ENCODE measurements at places on chromosomes 2 and 18. TPM values are rescaled to one million over a fixed set of nuclear protein-coding genes. Genes with fewer than 3 reads are reported as not detected.

The TUBA4B gene
- total RNA-seq, result 0.11 TPM

The CHRNG gene
- total RNA-seq, result not detected

The TUBB8B gene
- total RNA-seq, result not detected

The FSHR gene
- total RNA-seq, result not detected

The CCBE1 gene
- total RNA-seq, result 21.2 TPM

The OBSL1 gene
- 70.9 TPM for total RNA-seq

The MPP4 gene
- total RNA-seq, result 2.0 TPM

The SPATA3 gene
- not detected for total RNA-seq

The METTL5 gene
- 50.2 TPM for total RNA-seq

The MAP3K19 gene
- total RNA-seq, result not detected

The COBLL1 gene
- 14.5 TPM for total RNA-seq

The LTBP1 gene
- total RNA-seq, result 502 TPM

The TBR1 gene
- not detected for total RNA-seq

The COL5A2 gene
- total RNA-seq, result 440 TPM

The MAB21L4 gene
- under 0.01 TPM for total RNA-seq

The ANXA4 gene
- total RNA-seq, result 17.2 TPM

The TEKT4 gene
- total RNA-seq, result not detected

The TM4SF20 gene
- total RNA-seq, result not detected

The SERPINB3 gene
- not detected for total RNA-seq

The SRD5A2 gene
- not detected for total RNA-seq

The POMC gene
- total RNA-seq, result 1.1 TPM

The MTCL1 gene
- 18.8 TPM for total RNA-seq

The LAMA1 gene
- 67.1 TPM for total RNA-seq

The DSG1 gene
- not detected for total RNA-seq

The PAX8 gene
- total RNA-seq, result 0.12 TPM

The DSEL gene
- 69.8 TPM for total RNA-seq

The AQP4 gene
- total RNA-seq, result not detected

The SLC8A1 gene
- total RNA-seq, result 53.6 TPM

The TXNDC2 gene
- 0.22 TPM for total RNA-seq

The PUM2 gene
- total RNA-seq, result 56.6 TPM

The PNO1 gene
- 13.6 TPM for total RNA-seq

The ACMSD gene
- total RNA-seq, result not detected

The MC5R gene
- total RNA-seq, result not detected

The NAT8 gene
- not detected for total RNA-seq

The CHRNA1 gene
- total RNA-seq, result not detected

The NXPH2 gene
- not detected for total RNA-seq

The GALM gene
- total RNA-seq, result 21.2 TPM

The SGPP2 gene
- total RNA-seq, result not detected

The CCL20 gene
- not detected for total RNA-seq

The GBX2 gene
- total RNA-seq, result not detected

The GAD1 gene
- not detected for total RNA-seq

The GRB14 gene
- 0.89 TPM for total RNA-seq

The NTSR2 gene
- not detected for total RNA-seq

The HRH4 gene
- 0.12 TPM for total RNA-seq

The AQP12A gene
- total RNA-seq, result not detected

The ZAP70 gene
- 0.12 TPM for total RNA-seq

The SLC38A11 gene
- total RNA-seq, result 1.5 TPM

The ABHD3 gene
- 14.0 TPM for total RNA-seq

The LIMS2 gene
- 1.4 TPM for total RNA-seq

The CRYBA2 gene
- not detected for total RNA-seq

The FAHD2B gene
- 11.6 TPM for total RNA-seq

The PGAP1 gene
- total RNA-seq, result 11.6 TPM

The TRIM43 gene
- total RNA-seq, result not detected

The CIDEA gene
- total RNA-seq, result 12.1 TPM

The SNORC gene
- 1.2 TPM for total RNA-seq

The CROCC2 gene
- total RNA-seq, result not detected

The CCDC148 gene
- 0.66 TPM for total RNA-seq

The PJVK gene
- total RNA-seq, result 2.2 TPM

The OR6B2 gene
- not detected for total RNA-seq
